ENCODE measurements at places on chromosomes 4 and X. TPM values are rescaled to one million over a fixed set of nuclear protein-coding genes. Genes with fewer than 3 reads are reported as not detected.

Gene STAG2
- total RNA-seq = 95.2 TPM

Gene CPZ
- total RNA-seq = not detected

DNA sequence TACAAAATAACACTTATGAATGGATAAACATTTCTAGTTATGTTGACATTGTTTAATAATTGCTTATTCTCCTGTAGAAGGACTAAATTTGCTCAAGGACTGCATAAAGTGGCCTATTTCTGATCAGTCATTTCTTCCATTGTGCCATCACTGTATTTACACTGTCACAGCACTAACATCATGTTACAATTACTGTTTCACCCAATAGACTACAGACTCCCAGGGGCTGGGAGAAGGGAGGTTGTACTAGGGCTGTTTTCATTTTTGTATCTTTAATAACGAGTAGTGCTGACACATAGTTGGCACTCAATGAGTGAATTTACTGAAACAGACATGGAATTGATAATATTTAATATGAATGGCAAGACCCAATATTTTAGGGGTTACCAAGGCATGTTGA is 139.5 kb downstream of the SLC10A7 start:
- no peak for DNase-seq

DNA sequence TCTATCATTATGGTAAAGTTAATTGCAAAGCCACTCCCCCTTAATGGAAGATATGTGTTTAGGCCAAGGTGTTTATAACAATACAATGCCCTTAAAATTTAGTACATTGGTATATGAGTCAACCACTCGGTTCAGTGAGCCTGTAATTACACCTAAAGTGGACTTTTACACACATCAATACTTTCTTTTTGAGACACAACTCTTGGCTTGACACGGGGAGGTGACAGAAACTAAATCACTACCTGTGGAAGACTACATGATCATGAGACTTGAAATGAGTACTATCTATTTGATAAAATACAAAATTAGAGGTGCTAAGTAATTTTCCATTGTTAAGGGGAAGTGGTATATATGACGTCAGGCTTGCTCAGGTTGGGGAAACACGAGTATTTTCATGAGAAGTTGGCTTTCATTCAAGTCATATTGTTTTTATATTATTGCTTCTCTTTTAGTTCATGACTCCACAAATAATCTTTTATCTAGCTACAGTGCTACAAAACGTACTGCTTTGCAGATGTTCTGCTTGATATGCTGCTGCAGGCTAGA is 918.3 kb downstream of the ARAP2 start:
- no peak for DNase-seq

GRCh38 chrX:148958901-148959300 is 458.5 kb downstream of the AFF2 start:
- DNase-seq = no peak

- DNase-seq = no peak
Measured at GRCh38 chr4:6322761-6323566, 53.3 kb downstream of the WFS1 start.

All from activated naive CD4-positive, alpha-beta T cell treated with anti-CD3 and anti-CD28 coated beads, Interleukin-2, amount 50 U/mL, for 72 hours (primary cell).